CD4-positive, alpha-beta T cell treated with Interleukin-10 for 1 hour (primary cell): ENCODE measurements at places on chromosomes 12 and 14.

DNA sequence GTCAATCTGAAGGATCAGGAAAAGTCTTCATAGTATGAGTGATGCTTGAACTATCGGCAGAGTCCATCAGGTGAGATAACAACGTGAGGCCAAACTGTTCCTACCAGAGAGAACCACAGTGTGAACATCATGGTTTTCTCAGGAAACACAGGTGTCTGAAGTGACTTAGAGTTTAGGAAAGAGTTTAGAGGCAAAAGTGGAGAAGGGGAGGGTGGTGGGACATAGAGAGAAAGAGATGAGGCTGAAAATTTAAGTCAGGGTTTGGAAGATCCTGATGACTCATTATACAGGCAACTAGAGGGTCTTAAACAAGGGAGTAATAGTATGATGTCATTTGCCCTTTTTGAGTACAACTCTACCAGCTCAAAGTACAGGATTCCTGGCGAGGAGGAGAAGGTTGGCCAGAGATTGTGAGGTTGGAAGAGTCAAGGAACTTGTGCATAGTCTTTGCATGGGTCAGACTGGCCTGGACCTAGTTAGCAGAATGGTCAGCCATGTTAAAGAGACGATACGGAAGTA is 16.0 kb downstream of the CPNE8 start:
- no peak for DNase-seq

GRCh38 chr12:79058342-79058741 is 193.8 kb downstream of the SYT1 start:
- DNase-seq: no peak

- no peak for DNase-seq
These were observed 52.3 kb upstream of the RD3L start for GRCh38 chr14:103994535-103995184.

- no peak for DNase-seq
These were observed 61.9 kb downstream of the SLC41A2 start for GRCh38 chr12:104896146-104896545.

DNA sequence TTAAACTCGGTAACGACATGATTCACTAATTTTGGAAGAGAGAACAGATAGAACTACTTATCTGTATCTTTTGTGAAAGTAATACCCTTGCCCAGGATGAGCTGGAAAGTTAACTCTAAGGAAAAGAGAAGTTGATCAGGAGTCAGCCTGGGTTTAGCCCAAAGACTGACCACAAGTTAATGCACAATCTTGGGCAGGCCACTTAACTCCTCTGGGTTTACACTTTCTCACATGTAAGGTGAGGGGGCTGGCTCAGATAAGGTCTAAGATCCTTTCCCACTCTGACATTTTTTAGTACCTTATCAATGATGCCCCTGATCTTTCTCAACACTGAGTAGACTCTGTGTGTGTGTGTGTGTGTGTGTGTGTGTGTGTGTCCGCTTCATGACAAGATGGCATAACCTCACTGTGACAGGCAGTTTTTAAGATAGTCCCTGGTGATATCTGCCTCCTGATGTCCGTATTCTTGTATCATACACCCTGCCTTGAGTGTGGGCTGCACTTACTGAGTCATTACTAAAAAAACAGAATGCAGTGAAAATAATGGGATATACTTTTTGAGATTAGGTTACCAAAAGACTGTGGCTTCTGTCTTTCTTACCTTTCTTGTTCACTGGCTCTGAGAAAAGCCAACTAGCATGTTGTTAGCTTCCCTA is 56.2 kb upstream of the CCDC198 start:
- no peak for DNase-seq
